ENCODE measurements at places on chromosomes 11 and 22.

- no peak for DNase-seq
Observed at GRCh38 chr11:20351136-20351535, 12.4 kb upstream of the HTATIP2 start.

DNA sequence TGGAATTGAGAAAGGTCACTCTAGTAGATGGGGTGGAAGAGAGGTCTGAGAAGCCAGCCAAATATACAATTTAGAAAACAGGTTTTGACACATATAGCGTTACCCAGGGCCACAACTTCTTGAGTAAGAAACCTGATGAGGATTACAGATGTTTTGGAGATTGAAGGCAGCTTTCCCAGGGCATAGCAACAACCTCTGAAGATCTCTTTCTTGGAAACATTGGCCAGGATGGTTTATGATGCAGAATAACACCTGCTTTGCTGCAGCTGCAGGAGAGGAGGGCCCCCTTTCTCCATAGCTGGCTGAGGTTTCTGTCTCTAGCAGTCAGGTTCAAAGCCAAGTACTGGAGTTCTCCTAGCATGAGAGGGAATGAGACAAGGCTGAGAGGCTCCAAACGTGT is 75.1 kb upstream of the NUP50 start:
- DNase-seq = no peak

DNA sequence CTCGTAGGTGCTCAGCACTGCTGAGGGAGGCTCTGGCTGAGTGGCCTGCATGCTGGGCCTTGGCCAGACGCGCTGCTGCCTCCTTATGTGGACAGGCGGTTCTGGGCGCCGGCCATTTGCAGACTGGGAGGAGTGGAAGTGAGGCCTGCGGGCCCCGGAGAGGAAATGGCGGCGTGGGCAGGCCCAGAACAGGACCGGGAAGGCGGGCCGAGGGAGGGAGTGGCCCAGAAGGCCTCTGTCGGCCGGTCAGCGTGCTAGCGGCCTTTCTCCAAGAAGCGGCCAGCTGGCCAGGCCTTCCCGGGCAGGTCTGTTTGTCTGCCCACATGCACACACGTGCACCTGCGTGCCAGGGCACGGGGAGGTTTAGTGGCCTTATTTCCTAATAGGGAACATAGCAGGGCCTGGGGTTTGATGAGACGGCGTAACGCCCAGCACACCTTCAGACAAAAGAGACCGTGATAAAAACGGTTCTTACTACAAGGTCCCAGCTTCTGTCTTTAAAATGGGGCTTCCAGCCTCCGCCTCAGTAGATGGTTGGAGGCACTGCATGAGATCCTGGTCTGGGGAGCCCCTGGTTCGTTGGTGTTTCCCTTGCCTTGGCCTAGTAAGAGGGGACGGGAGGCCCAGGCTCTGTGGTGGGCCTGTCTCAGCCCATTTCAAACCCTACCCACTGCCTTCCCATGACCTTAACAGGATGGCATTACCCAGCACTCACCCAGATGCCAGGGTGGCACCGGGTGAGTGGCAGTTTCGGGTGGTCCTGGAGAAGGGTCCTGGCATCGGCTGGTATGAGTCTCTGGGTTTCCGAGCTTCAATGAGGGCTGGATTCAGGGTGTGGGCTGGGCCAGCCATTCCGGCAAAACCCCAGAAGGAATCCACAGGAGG is 65.1 kb upstream of the PPARA start:
- no peak for DNase-seq

DNA sequence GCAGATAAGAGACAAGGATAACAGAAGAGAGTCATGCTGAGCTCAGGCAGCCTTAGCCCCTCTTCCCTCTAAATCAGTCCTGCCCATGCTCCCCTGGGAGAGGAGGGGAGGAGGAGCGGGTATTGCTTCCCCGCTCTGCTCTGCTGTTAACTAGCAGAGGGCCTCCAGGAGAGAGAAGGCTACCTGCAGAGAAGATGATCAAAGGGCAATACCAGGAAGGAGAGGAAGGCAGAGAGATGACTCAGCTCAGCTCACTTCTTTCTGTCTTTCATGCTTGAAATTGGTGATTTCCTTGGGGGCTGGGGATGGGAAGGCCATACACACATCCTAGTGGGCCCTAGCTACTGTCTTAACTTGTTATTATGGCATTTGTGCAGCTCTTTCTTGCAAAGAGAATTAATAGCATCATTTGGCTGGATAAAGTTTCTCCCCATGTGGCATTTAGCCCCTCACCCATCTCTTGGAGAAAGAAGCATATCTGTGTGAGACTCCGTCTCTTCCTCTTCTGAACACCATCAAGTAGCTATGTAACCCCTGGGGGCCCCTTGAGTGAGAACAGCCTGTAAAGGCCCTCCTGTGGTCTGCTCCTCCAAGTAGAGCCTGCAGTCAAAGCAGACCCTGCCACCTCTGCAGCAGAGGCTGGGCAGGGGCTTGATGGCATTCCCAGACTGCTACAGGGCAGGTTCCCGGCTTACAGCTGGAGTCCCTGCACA is 33.4 kb upstream of the AMOTL1 start:
- no peak for DNase-seq

GRCh38 chr11:80096736-80097135 is 655.9 kb upstream of the TENM4 start:
- peak; percentile 55 for DNase-seq

DNA sequence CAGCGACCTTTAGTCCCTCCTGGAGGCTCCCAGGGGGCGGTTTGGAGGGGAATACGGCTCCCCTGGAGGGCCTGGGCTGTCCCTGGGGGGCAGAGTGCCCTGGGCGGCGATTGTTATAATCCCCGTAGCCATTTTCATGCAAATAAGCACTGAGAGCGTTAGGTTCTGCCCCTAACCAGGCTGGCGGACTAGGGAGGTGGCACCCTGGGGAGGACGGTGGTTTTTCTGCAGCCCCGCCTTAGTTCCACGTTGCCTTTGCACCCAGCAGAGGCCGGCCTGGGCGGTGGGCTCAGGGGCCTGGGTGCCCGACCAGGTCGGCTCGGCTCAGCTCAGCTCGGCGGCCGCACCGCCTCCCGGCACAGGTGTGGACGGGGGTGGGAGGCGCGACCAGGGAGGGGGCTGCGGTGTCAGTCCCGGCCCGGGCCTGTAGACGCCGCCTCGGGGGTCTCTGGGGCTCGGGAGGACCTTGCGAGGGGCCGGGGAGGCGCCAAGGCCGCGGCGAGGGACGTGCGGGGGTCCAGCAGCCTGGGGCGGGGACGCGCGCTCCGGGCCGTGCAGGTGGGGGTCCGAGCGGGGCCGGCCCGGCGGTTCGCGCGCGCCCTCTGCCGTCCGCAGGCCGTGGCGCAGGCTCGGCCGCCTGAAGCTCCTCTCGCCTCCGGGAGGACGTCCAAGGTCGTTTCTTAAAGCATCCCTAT is 2.3 kb upstream of the DUSP8 start:
- no peak for DNase-seq

- DNase-seq = no peak
Observed at GRCh38 chr11:120335556-120335907, 681 bp upstream of the ARHGEF12 start.

DNA sequence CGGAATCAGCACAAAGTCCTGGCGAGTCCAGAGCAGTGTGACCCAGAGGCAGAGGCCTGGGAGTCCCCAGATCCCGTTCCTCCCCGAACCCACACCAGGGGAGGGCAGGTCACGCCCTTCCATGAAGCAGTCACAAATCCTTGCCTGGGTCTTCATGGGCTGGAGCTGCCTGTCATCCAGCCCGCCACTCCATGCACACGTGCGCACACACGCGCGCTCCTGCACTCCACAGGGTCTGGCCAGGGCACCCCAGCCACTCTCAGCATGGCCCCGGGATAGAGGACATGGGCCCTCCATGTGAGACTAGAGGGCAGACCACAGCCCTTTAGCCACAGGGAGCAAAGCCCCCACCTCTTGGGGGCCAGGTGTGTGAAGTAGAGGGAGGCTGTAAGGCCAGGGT is 5.7 kb upstream of the TNFRSF13C start:
- DNase-seq = no peak

DNA sequence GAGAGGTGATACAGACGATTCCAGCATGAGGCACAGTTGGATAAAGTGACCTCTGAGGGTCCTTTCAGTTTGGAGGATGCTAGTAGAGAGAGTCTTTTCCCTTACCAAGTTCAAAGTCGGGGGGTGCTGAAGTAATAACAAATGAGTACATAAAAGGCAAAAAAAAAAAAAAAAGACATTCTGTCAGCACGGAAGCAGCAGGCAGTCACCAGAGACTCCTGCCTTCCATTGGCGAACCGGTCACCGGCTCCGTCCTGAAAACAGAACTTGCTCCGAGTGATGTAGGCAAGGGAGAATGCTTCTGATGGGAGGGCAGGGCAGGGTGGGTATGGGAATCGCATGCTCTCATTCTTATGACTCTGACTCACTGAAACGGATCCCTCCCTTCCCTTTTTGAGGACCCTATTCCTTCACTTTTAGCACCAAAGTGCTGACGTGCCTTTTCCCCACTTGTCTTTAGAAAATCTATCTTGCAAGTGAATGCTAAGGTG is 65.9 kb downstream of the PRR5L start:
- no peak for DNase-seq

- no peak for DNase-seq
Observed at GRCh38 chr11:128607819-128608218, 20.5 kb upstream of the ETS1 start.

DNA sequence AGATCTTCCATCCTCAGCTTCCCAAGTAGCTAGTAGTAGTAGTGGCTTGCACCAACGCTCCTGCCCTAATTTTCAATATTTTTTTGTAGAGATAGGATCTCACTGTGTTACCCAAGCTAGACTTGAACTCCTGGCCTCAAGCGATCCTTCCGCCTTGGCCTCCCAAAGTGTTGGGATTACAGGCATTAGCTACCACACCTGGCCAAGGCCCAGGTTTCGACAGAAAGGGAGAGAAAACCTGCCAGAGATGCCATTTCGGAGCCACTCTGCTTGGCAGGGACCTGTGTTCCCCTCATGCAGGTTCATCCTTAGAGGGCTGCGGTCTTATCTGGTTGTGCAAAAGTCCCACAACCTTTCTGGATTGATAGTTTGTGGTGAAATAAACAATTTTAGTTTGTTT is 41.4 kb downstream of the FAM83F start:
- DNase-seq = no peak
